Myocyte (in vitro differentiated cells): ENCODE measurements at places on chromosomes 16 and 17. TPM values are rescaled to one million over a fixed set of nuclear protein-coding genes. Genes with fewer than 3 reads are reported as not detected.
A peak's percentile ranks its signal among the peaks of the same experiment; 100 is the strongest.

DNA sequence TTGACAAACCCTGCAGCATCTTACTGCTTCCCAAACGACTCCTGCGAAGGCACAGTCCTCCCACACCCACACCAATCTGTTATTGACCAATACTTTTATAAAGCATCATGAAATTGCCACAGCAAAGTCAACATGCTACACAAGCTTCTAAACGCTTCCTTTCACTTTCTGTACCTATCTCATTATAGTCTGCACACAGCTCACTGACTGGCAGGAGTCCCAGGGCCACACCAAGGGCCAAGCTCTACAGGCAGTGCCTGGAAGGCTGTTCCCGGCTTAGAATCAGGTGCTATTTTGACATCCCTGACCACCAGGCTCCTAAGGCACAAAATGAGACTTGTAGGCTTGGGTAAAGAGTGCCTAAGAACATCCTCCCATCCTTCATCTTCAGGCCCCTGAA is 39.5 kb downstream of the USP7 start:
- no peak for DNase-seq

DNA sequence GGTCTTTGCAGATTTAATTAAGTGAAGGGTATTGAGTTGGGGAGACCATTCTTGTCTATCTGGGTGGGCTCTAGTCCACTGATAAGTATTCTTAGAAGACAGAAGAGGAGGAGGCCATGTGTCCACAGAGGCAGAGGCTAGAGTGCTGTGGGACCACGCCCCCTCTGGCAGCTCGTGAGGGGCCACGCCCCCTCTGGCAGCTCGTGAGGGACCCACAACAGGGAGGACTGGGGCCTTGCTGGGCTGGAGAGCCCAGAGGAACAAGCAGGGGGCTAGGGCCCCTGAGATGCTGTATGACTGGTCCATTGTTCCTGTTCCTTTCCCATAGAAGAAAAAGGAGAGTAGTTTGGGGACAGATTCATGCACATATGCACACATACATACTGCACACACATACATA is 106.8 kb downstream of the METRNL start:
- no peak for DNase-seq

GRCh38 chr16:2990891-2991290 is 10.6 kb upstream of the PKMYT1 start:
- no peak for DNase-seq

- peak; percentile 97 for DNase-seq
Measured at GRCh38 chr17:38464723-38465390, 36.6 kb downstream of the ARHGAP23 start.

DNA sequence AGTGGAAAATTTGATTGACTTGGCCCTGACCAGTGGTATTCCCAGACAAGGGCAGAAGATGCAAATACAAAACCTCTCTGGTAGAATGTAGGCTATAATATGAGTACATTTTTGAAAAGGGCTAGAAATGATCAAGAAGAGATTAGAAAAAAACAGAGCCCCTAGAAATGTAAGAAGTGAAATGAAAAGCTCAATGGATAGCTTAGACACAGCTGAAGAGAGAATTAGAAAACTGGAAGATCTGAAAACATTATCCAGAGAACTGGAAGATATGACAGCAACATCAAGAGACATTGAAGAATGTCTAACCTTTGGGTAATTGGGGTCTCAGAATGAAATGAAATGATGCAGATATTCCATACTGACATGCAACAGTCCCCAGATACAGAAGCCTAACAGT is 105.2 kb upstream of the ZNF750 start:
- no peak for DNase-seq

GRCh38 chr17:5078106-5079028 is at the start of gene ZFP3:
ZFP3 (plus strand) TSS chr17:5078467; CDS start chr17:5091505, 13,038 bp downstream.
- DNase-seq = peak; percentile 51

DNA sequence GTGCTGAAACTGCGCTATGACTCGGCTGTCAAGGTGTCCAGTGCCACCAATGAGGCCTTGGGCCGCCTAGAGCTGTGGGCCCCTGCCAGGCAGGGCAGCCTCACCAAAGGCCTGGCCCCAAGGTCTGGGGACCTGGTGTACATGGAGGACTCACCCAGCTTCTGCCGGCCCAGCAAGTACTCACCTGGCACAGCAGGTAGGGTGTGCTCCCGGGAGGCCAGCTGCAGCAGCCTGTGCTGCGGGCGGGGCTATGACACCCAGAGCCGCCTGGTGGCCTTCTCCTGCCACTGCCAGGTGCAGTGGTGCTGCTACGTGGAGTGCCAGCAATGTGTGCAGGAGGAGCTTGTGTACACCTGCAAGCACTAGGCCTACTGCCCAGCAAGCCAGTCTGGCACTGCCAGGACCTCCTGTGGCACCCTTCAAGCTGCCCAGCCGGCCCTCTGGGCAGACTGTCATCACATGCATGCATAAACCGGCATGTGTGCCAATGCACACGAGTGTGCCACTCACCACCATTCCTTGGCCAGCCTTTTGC is 25.0 kb downstream of the WNT9B start:
- no peak for DNase-seq

- DNase-seq = no peak
Measured at GRCh38 chr16:50526796-50527195, 21.4 kb upstream of the NKD1 start.

GRCh38 chr17:75499313-75500022 is 15.9 kb downstream of the CASKIN2 start:
- no peak for DNase-seq

- DNase-seq = no peak
Measured at GRCh38 chr16:24974859-24975258, 40.3 kb downstream of the ARHGAP17 start.

DNA sequence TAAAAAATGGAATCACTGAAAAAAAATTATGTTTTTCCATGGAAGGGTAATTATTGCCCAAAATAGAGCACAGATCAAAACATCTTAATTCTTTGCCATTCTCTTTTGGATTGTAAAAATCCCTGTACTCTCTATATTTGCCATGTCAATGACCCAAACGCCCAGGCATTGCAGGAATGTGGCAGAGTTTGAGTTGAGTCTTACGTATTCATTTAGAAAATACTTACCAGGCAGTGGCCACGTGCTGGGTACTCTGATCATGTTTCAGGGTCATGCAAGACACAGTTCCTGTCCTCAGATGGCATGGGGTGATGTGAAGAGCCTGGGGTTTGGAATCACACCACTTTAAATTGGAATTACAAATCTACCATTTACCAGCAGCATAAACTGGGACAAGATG is 267.7 kb downstream of the ABCC12 start:
- peak; percentile 68 for DNase-seq

GRCh38 chr17:10309003-10309974 is 63.5 kb downstream of the MYH13 start:
- no peak for DNase-seq

DNA sequence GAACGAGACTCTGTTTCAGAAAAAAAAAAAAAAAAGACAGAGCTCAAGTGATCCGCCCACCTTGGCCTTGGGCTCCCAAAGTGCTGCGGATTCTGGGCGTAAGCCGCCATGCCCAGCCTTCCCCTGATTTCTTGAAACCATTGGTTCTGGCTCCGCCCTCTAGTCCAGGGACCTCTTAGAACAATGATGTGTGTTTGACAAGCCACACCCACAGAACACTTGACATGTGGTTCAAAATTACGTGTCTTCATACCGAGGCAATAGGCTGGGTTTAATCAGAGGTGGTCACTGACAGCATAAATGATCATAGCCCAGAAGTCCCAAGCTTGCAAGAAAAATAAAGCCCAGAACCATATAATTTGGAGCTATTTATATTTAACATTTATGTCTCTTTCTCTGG is 23.0 kb downstream of the KNOP1 start:
- no peak for DNase-seq

GRCh38 chr17:50033316-50033715 is 22.6 kb upstream of the ITGA3 start:
- DNase-seq = peak; percentile 50

- DNase-seq = no peak
Measured at GRCh38 chr16:14958970-14959369, 15.9 kb upstream of the PDXDC1 start.

DNA sequence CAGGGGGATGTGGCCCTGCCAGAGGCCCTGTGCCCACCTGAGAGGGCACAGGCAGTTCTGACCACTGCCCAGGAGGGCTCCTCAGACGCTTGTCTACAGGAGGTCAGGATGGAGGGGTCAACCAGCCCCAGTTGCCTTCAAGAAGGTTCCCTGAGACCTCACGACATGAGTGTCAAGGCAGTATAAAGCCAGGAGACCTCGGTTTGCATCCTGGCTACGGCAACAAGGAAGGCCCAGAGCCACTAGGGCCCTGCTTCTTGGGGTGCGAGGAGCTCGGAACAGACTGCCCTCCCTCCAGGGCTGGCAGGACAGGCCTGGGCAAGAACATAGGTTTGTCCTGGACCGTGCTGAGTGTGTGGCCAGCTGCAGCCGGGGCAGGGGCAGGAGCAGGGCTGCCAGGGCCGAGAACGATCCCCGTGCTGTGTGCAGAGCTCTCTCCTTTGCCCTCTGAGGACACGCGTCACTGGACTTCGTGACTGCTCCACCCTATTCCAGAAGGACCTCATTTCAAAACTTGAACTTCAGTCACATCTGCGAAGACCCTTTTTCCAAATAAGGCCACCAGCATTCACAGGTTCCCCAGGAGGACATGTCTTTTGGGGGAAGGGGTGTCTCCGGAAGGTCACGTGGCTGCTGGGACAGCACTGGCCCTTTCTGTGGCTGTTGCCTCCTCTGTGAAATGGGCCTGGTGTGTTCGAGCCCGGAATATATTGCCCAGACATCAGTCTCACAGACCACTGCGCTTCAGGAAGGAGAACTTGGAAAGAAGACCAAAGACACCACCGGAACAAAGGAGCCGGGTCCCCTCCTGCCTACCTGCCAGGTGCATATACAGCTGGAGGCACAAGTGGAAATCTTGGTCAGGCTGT is 27.7 kb downstream of the SLC7A5 start:
- no peak for DNase-seq

RRN3 gene
- 67.5 and 85.2 TPM in 2 replicates for total RNA-seq

USP43 gene
- total RNA-seq = not detected in 2 replicates

SEZ6L2 gene
- total RNA-seq = 6.4 and 11.8 TPM in 2 replicates

SULT1A3 gene
- total RNA-seq = 1.3 and 3.0 TPM in 2 replicates

TADA2A gene
- 10.6 and 23.6 TPM in 2 replicates for total RNA-seq
